PC-9 (cell line): ENCODE measurements at places on chromosomes 7 and 10. TPM values are rescaled to one million over a fixed set of nuclear protein-coding genes. Genes with fewer than 3 reads are reported as not detected.

COL1A2 gene
- not detected in 2 replicates for total RNA-seq

ZWINT gene
- 81.1 and 102 TPM in 2 replicates for total RNA-seq

GPR15LG gene
- total RNA-seq = not detected in 2 replicates

CFAP43 gene
- 6.0 and 7.1 TPM in 2 replicates for total RNA-seq

FGFR2 gene
- not detected in 2 replicates for total RNA-seq

PNLIP gene
- total RNA-seq = not detected in 2 replicates

PON3 gene
- total RNA-seq = 0.85 and 1.5 TPM in 2 replicates

PRSS37 gene
- total RNA-seq = not detected in 2 replicates

PSAP gene
- total RNA-seq = 683 and 1,027 TPM in 2 replicates

TUBAL3 gene
- 0.35 and 0.52 TPM in 2 replicates for total RNA-seq

SH3PXD2A gene
- total RNA-seq = 12.5 and 14.0 TPM in 2 replicates
